Stimulated activated CD4-positive, alpha-beta T cell treated with anti-CD3 and anti-CD28 coated beads, Interleukin-1b, Interleukin-23, amount 100 ng/mL, for 24 hours (primary cell): ENCODE measurements at places on chromosomes 7 and 10.

- no peak for DNase-seq
Observed at GRCh38 chr10:104268405-104268712, 625 bp upstream of the GSTO2 start.

DNA sequence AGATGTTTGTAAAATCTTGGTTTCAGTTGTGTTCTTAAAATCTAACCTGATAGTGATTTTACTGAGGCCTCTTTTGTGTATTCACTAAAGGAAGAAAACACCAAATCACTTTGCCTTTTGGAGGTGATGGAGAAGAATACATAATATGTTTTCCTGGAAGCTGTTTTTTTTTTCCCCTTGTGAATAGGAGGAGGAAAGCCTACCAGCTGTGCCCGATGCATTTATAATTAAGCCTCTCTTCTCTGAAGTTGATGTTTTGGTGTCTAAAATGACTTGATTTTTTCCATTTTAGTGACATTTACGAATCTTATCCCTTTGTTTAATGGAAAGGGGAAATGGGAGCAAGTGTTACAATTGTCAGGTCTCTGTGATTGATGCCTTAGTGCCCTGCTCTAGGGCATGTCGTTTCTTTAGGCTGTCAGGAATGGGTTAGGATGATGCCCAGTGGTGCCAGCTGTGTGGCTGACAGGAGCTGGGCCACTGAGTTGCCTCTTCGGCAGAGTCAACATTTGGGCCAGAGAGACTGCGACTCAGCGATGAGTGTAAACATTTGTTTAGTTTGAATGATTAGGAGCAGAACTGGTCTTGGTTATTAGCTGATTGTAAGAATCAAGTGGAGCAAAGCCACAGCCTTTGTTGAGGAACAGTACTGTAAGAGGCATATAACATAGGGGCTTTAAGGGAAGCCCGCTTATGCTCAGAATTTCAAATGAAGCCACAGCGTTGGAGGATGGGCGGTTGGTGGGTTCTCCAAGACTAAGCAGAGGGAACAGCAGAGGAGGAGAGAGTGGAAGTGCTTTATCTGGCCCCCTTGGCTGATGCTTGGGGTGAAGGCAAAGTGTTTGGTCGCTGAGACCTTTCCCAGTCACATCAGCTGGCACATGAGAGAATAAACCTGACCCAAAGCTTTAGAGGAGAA is 81.6 kb downstream of the CDK14 start:
- DNase-seq: no peak

DNA sequence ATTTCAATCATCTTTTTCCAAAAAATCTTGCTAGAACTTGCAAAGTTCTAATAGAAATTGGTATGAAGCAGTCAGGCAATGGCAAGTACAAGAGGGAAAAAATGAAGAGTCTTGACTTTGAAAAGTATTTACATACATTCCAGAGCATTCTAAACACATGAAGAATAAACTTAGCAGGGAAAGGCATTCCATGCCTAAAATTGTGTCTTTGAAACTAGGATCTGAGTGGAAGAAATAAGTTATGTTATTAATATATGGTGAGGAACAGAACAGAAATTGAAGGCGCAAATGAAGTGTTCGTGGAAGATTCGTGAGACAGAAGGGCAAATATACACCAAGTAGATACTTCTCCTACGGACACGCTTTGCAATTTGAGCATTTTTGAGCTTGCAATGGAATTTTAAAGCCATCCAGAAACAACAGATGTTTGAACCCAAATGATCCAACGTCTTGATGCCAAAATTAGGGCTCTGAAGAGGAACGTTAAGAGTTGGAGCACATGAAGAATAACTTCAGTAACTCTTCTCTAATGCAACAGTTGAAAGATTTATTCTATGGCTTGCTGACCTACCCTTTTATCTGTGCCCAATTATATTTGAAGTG is 40.6 kb upstream of the SEPTIN7 start:
- DNase-seq: no peak

DNA sequence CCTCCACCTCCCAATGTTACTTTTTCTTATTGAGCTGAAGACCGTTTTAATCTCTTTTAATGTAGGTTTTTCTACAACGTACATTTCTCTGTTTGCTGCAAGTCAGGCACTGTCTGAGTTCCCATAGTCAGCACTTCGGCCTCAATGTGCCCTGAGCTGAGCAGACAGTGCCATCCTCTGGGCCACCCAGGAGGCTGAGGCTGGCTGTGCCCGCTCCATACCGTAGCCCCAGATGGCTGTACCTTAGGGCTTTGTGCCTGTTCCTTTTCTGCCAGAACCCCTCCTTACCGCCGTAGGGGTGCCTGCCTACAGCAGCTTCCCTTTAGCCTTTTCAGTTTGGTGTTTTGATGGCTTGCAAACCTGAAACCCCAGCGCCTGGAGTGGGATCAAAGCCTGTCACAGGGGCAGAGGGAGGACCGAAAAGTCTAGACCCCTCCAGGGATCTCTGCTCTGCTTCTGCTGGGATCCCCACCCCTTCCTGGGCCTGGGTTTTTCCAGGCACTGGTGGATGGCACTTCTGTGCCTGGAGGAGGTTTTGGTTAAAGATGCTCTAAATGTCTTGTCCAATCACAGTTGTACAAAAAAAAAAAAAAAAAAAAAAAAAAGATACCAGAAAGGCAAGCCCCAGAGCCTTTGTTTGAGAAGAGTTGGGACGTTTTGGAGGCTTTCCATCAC is 9.0 kb downstream of the AGAP3 start:
- DNase-seq: no peak

DNA sequence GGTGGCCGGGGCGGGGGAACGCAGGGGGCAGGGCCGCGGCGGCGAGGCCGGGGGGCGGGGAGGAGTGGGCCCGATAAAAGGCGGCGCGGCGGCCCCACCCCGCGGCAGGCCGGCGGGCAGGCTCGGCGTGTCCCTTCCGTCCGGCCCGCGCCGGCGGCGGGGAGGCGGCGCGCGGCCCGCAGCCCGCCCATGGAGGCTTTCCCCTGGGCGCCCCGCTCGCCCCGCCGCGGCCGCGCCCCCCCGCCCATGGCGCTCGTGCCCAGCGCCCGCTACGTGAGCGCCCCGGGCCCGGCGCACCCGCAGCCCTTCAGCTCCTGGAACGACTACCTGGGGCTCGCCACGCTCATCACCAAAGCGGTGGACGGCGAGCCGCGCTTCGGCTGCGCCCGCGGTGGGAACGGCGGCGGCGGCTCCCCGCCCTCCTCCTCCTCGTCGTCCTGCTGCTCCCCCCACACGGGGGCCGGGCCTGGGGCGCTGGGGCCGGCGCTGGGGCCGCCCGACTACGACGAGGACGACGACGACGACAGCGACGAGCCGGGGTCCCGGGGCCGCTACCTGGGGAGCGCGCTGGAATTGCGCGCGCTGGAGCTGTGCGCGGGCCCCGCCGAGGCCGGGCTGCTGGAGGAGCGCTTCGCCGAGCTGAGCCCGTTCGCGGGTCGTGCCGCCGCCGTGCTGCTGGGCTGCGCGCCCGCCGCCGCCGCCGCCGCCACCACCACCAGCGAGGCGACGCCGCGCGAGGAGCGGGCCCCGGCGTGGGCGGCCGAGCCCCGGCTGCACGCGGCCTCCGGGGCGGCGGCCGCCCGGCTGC is at the start of gene NANOS1:
NANOS1 (plus strand) TSS at position 102 of the 808 bp plus-strand sequence; CDS start at position 190, 88 bp downstream.
- DNase-seq: peak; percentile 8

DNA sequence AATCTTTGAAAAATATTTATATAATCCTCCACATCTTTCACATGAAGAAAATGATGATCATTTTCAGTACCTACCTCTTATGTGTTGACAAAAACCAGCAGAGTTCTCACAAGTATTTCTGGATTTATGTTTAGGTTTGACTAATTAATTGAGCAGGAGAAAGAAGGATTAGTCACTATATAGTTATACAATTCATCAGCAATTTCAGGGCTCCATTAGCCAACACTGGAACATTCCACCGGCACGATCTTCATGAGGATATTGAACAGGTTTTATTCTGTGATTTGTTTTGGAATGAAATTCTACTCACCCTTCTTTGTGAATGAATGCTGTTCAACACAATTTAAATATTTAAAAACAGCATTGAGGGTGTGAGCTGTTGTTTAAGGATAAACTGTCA is 163.2 kb downstream of the SEM1 start:
- no peak for DNase-seq

DNA sequence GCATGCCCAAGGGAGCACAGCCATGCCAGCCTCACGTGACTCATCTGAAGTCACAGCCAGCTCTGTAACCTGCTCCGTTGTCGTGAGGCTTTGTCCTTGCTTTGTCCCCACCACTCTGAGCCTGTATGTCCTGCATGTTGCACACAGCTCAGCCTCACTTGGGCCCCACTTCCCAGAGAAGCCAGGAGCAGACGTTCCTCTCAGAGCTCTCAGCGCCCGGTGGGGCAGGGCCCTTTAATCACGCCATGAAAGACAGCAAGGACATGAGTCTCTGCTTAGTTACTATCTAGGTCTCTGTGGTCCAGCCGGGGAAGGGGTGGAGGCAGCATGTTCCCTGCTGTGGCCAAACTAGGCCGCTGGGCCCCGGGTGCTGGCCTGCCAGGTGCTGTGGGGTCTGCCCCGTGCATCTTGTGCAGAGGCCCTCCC is 127.4 kb upstream of the FAM20C start:
- DNase-seq: no peak

DNA sequence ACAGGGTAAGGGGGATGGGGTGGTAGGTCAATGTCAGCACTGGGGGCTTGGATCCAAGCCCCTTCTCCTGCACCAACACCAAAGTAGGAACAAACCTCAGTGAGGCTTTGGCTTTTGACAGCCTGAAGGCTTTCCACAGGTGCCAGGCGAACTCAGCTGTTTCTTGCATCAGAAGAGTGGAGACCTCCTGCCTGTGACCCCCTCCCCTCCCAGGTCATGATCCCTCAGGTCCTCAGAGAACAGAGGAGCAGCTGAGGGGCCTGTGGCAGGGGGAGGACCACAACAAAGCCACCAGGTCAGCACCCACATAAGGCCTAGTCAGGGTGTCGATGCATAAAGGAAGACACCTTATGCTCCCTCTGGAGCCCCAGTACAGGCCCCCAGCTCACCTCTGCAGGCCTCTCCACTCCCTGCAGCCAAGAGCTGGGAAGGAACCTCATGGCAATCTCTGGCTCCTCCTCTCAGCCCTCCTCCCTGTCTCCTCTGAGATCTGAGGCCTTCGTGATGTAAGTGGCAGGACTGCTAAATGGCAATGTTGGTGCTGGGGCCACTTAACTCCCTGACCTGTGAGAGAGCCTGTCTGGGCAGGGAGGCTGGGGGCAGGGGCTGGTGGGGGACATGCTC is 19.1 kb upstream of the PRRT4 start:
- DNase-seq: no peak

- DNase-seq: peak; percentile 91
Observed at GRCh38 chr10:99619851-99620710, at the start of gene SLC25A28. Gene SLC25A28, minus strand, starts transcription at chr10:99620439. Its CDS starts 104 bp downstream, at chr10:99620335.
